ENCODE measurements at places on chromosomes 3 and 15. TPM values are rescaled to one million over a fixed set of nuclear protein-coding genes. Genes with fewer than 3 reads are reported as not detected.
A peak's percentile ranks its signal among the peaks of the same experiment; 100 is the strongest.

DNA sequence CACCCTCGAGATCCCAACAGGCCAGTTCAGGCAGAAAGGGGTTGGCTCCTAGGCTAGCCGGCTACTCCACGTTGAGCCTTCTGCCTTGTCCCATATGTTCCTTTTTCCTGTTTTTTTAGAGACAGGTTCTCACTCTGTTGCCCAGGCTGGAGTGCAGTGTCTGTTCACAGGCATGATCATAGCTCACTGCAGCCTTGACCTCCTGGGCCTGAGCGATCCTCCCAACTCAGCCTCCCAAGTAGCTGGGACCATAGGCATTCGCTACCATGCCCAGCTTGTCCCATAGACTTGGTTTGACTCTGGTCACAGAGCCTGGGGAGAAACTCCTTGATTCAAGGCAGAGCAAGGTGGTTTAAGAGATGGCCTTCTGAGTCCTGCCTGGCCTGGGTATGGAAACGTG is 32.3 kb downstream of the ZNF710 start:
- peak; percentile 49 for DNase-seq
- H3K27me3 ChIP-seq: no peaks in the 10 kb centered on the region
- H3K4me3 ChIP-seq: no peak overlapping the region

- DNase-seq: peak; percentile 27
- H3K36me3 ChIP-seq: peaks cover 9% of the 10 kb centered on the region
- peaks cover 15% of the 10 kb centered on the region for H3K4me1 ChIP-seq
- no peaks in the 10 kb centered on the region for H3K27me3 ChIP-seq
- no peak overlapping the region for H3K4me3 ChIP-seq
Measured at GRCh38 chr15:59165726-59166125, 40.9 kb upstream of the LDHAL6B start.

NFKBIZ gene
- 87.7 TPM for total RNA-seq

GABRA5 gene
- total RNA-seq: not detected

PLCH1 gene
- 12.1 TPM for total RNA-seq

SCAANT1 gene
- total RNA-seq: not detected

- H3K36me3 ChIP-seq: no peaks in the 10 kb centered on the region
- no peak overlapping the region for H3K4me3 ChIP-seq
- no peaks in the 10 kb centered on the region for H3K27me3 ChIP-seq
- no peak overlapping the region for H3K27ac ChIP-seq
- DNase-seq: peak; percentile 55
- H3K4me1 ChIP-seq: no peaks in the 10 kb centered on the region
Measured at GRCh38 chr3:38610934-38611333, 38.6 kb downstream of the SCN5A start.

DNA sequence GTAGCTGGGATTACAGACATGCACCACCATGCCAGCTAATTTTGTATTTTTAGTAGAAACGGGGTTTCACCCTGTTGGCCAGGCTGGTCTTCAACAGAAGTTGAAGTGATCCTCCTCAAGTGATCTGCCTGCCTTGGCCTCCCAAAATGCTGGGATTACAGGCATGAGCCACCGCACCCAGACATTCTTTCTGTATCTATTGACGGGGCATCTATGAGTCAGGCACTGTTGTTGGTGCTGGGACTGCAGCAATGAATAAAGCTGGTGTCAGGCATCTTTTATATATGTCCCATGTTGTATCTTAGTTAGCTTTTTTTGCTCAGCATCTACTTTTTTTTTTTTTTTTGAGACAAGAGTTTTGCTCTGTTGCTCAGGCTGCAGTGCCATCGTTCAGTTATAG is 47.6 kb upstream of the ULK4 start:
- no peaks in the 10 kb centered on the region for H3K36me3 ChIP-seq
- H3K4me3 ChIP-seq: no peak overlapping the region
- H3K27me3 ChIP-seq: no peaks in the 10 kb centered on the region
- peaks cover 6% of the 10 kb centered on the region for H3K4me1 ChIP-seq
- no peak for DNase-seq

GRCh38 chr3:69542089-69542804 is 156.4 kb upstream of the FRMD4B start:
- peak overlapping the region; percentile 60 for H3K4me3 ChIP-seq
- peak; percentile 71 for DNase-seq
- peak overlapping the region; percentile 81 for H3K27ac ChIP-seq
- peaks cover 4% of the 10 kb centered on the region for H3K4me1 ChIP-seq

GRCh38 chr3:56269755-56270535 is 198.3 kb downstream of the ERC2 start:
- H3K27ac ChIP-seq: no peak overlapping the region
- H3K27me3 ChIP-seq: no peaks in the 10 kb centered on the region
- no peak overlapping the region for H3K4me3 ChIP-seq
- no peak for DNase-seq
- H3K4me1 ChIP-seq: no peaks in the 10 kb centered on the region

PLA2G4E gene
- 1.5 TPM for total RNA-seq

GRCh38 chr15:33872416-33873106 is 95.7 kb upstream of the CHRM5 start:
- H3K4me3 ChIP-seq: no peak overlapping the region
- no peaks in the 10 kb centered on the region for H3K27me3 ChIP-seq
- no peak overlapping the region for H3K27ac ChIP-seq
- DNase-seq: no peak
- H3K4me1 ChIP-seq: peaks cover 4% of the 10 kb centered on the region

- H3K4me1 ChIP-seq: peaks cover 27% of the 10 kb centered on the region
- H3K27ac ChIP-seq: peak overlapping the region; percentile 9
Measured at GRCh38 chr15:67190326-67190725, 64.1 kb downstream of the AAGAB start.

SCG5 gene
- 0.96 TPM for total RNA-seq

DNA sequence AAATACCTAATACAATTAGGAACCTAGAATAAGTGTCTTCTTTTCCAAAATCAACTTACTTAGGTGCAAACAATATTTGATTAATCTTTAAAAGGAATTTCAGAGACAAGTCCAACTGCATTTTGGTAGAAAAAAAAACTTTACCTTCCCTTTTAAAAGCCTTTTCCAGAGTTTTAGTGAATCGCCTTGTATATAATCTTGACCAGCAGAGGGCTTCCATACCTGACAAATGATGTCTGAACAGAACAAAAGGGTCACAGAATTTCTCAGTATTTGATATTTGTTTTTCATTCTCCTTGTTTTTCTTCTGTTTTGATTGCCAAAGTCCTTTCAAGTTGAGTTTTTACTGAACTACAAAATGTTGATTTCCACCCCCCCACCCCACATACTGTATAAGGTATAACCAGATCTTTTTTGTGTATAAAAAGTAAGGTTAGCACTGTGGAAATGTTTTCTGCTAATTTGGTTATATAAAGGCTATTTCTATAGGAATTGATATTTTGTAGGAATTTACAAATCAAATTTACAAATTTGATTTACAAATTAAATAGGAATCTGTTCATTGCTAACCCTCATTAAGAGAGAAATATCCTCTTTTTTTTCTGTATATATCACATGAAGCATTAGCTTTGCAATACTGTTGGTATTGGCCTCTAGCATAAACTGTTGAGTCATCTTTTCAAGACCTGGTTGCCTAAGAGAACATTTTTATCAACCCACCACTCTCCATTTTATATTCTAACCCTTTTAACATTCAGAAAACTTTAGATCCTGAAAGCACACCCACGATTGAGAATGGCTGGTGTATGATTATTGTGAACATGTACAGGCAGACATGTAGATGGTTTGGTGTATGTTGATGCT is 464.1 kb upstream of the RARB start:
- H3K36me3 ChIP-seq: no peaks in the 10 kb centered on the region
- H3K4me1 ChIP-seq: no peaks in the 10 kb centered on the region
- no peak for DNase-seq
- no peak overlapping the region for H3K27ac ChIP-seq
- no peak overlapping the region for H3K4me3 ChIP-seq

TICRR gene
- 0.09 TPM for total RNA-seq

- no peak overlapping the region for H3K27ac ChIP-seq
- no peaks in the 10 kb centered on the region for H3K4me1 ChIP-seq
- H3K27me3 ChIP-seq: no peaks in the 10 kb centered on the region
- no peak overlapping the region for H3K4me3 ChIP-seq
- no peak for DNase-seq
Measured at GRCh38 chr3:183008800-183009199, 28.5 kb upstream of the DCUN1D1 start.

- H3K4me3 ChIP-seq: no peak overlapping the region
- no peak overlapping the region for H3K27ac ChIP-seq
- H3K27me3 ChIP-seq: peaks cover 5% of the 10 kb centered on the region
- no peaks in the 10 kb centered on the region for H3K4me1 ChIP-seq
- peaks cover 9% of the 10 kb centered on the region for H3K36me3 ChIP-seq
- no peak for DNase-seq
Measured at GRCh38 chr3:194404365-194405140, 5.5 kb upstream of the GP5 start.

DNA sequence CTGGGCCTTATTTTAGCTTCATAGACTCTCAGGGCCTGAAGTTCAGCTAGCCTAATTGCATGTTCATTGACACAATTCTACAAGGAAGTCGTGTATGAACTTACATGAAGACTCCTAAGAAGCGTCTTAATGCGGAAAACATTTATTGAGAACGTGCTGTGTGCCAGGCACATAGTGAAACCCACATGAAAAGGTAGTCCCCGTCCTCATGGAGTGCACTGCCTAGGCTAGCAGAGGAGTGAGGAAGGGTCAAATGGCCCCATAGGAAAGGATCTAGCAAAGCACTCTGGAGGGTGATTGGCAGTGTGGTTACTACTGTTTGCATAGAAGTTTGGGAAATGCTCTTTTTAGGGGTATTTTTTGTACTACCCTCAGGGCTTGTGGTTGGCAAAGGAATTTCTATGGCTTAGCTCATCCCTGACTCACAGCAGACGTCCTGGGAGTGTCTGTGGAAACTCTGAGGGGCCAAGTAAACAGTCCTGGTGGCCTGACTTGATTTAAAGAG is 854 bp upstream of the NPTN start:
- DNase-seq: no peak
- H3K27me3 ChIP-seq: no peaks in the 10 kb centered on the region
- H3K36me3 ChIP-seq: no peaks in the 10 kb centered on the region
- peak overlapping the region; percentile 95 for H3K27ac ChIP-seq

GRCh38 chr15:50758712-50759205 is 6.7 kb downstream of the SPPL2A start:
- no peak for DNase-seq
- peaks cover 3% of the 10 kb centered on the region for H3K36me3 ChIP-seq
- H3K4me1 ChIP-seq: peaks cover 12% of the 10 kb centered on the region
- H3K4me3 ChIP-seq: no peak overlapping the region

DNA sequence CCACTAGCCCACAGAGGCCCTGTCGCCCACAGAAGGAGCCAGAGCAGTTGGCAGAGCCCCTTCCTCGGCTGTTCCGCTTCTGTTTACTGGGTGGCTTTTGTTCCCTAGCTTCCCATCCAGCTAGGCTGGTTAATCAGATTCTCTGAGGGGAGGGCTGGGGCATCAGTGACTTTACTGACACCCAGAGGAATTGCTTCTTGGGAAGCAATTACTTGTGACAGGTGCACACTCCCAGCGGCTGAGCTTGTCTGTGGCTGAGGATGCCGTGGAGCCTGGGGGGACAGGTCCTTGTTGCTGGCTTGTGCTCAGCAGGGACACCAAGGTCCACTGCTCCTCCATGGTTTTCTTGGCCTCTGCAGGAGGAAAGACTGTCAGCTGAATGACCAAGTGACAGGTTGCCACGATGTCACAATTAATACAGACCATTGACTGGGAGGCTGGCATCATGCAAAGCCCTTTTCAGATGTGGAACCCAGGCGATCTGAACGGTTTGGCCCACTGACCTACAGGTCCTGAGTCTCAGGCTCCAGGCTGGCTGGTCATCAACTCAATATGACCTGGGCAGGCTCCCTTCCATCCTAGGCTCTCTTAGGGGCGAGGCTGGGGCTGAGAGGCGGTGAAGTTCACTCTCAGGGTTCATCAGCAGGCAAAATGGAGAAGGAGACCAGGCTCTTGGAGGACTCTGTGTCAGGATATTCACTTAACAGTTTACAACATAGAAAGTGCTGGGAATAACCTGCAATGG is 31.8 kb upstream of the SFMBT1 start:
- H3K36me3 ChIP-seq: no peaks in the 10 kb centered on the region
- H3K4me3 ChIP-seq: no peak overlapping the region
- H3K27me3 ChIP-seq: no peaks in the 10 kb centered on the region
- DNase-seq: no peak

DNA sequence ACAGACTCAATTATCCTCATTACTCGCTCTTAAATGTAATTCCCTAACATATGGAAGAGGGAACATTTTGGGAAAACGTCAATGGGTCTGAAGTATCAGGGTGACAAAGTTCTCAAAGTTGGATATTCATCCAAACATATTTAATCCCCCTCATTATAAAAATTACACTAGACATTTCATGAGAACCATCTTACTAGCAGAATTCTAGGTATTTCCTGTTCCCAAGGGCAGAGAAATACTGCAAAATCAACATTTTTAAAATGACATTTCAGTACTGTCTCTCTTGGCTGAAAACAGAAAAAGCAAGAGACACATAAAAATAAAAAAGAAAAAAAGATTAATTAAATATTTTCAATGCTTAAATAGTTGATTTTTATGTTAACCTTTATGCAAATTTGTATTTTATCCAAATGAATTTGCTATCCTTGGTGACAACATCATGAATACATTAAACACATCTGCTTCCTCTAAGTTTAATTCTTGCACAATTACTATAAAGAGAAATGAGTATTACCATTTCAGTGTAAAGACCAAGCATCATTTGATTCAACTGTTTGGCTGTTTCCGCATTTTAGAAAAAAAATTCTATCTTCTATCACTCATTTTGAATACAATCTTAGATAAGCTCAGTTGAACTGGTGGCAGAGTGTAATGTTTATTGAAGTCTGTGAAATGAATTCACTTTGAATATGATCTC is 114.8 kb upstream of the COL8A1 start:
- H3K27me3 ChIP-seq: no peaks in the 10 kb centered on the region
- H3K4me1 ChIP-seq: no peaks in the 10 kb centered on the region
- no peak overlapping the region for H3K4me3 ChIP-seq
- no peaks in the 10 kb centered on the region for H3K36me3 ChIP-seq
- DNase-seq: no peak

GCSAM gene
- 0.90 TPM for total RNA-seq

- no peaks in the 10 kb centered on the region for H3K36me3 ChIP-seq
- H3K27me3 ChIP-seq: no peaks in the 10 kb centered on the region
- no peaks in the 10 kb centered on the region for H3K4me1 ChIP-seq
- no peak overlapping the region for H3K4me3 ChIP-seq
- DNase-seq: no peak
Measured at GRCh38 chr3:74532446-74532845, 82.0 kb downstream of the CNTN3 start.

All from upper lobe of right lung (tissue), 1 donor.